Pons (tissue), 1 donor: ENCODE measurements at places on chromosomes 3 and 15.
A peak's percentile ranks its signal among the peaks of the same experiment; 100 is the strongest.

DNA sequence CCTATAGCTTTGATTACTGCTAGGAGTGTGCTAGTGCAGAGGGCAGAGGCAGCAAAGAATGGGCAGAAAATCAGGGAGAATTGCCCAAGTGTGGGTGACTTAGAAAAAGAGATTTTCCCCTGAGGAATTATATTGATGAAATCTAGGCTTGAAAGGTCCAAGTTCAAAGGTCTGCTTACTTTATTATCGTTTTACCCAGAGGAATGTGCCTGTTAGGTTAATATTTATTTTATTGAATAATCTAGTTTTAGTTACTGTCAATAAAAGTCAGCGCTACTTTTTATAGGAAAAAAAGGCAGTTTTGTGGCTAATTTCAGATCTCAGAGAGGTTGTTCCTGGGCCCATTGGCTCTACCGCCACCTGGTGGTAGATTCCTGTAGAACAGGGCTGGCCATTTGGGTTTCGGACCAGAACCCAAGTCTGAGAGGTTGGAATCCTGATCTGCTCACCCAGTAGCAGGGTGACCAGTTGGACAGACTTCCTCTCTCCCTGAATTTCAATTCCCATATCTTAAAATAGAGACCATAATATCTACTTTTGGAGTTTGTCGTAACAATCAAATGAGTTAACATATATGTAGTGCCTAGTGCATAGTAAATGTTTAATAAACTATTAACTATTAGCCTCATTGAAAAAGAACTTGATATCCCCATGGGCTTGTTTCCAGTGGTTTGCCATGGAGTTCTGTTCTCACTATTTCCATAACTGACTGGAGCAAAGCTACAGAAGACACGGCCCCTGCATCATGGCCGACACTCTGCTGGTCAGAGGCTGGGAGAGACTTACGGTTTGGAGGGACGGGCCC is 62.7 kb upstream of the ZNF148 start:
- peak; percentile 60 for DNase-seq

DNA sequence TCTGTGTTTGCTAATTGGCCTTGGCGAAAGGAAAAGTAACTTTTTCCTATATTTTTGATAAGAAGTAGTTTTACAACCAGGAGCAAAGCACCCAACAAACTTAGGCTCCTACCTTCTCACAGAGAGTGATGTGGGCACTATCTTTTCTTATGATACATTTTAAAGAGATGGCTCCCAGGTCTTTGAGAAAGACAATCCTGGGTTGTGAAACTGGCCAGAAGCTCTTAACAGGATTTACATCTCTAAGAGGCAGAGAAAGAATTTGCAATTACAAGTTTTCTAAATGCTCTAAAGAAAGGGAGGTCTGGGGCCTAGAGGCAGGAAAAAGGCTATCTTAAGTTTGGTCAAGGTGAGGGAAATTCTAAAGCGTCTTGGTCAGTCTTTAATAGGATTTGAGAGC is 609.7 kb downstream of the VGLL3 start:
- DNase-seq = no peak

- peak; percentile 68 for DNase-seq
Measured at GRCh38 chr15:71730277-71731144, 79.8 kb upstream of the NR2E3 start.

DNA sequence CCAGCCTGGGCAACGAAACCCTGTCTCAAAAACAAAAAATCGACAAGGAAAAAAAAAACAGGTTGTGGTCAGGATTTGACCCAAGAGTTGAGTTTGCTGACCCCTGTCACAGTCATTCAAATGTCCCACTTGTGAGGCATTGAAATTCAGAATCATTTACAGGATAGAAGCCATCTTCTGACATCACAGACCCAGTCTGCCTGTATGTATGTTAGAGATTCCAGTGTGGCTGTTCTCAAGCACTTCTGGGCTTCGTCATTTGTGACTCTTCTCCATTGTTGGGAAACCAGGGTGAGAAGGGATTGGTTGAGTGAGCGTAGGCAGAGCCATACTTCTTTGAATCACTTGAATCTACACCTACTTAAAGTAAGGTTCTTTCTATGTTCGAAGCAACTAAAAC is 57.1 kb downstream of the LMLN start:
- DNase-seq = no peak

GRCh38 chr3:31958701-31959152 is 22.3 kb downstream of the OSBPL10 start:
- no peak for DNase-seq

- DNase-seq = peak; percentile 87
Measured at GRCh38 chr3:111895071-111895470, 36.0 kb downstream of the PHLDB2 start.

DNA sequence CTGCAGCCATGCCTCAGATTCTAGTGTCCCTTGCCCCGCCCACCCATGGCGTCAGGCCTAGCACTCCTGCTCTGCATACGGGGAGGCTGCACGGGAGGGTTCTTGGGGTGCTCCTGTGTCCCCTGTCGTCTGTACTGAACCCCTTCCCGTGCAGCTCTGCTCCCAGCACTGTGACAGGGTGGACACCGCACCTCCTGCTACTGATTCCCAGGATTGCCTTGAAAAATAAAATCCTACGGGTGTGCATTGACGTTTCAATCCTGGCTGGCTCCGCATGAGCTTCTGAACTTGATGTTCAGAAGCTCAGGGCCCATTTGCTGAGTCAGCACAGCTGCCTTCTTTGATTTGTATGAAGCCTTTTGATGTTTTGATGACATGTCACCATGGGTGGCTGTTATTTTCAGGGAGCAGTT is 176.4 kb downstream of the APBA2 start:
- no peak for DNase-seq
